OCI-LY7 (cell line): ENCODE measurements at places on chromosomes 16 and 17. TPM values are rescaled to one million over a fixed set of nuclear protein-coding genes. Genes with fewer than 3 reads are reported as not detected.
A peak's percentile ranks its signal among the peaks of the same experiment; 100 is the strongest.

DNA sequence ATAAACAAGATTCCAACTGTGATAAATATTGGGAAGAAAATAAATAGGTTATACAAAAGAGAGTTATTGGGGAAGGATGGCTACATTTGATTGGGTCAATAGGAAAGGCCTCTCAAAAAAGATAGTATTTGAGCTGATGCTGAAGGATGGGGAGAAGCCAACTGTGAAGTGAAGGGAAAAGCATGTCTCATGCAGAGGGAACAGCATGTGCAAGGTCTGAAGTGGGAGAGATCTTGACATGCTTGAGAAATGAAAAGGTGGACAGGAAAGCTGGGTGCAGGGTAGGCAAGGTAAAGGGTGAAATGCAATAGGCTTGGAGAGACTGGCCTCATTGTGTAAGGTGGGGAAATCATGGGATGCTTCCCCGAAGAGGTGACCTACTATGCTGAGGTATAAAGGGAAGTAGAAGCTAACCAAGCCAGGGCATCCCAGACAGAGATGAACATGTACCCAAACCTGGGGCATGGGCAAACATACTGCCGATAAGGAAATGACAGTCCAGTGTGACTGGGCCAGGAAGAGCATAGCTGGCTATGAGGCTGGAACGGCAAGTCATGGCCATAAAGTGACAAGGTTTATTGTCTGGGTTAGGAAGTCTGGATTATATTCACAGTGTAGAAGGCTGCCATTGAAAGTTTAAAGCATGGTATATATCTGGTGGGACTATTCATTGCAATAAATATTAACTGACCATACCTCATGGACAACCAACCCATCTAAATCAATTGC lies 91.2 kb downstream of the TOX3 start:
- no peak for DNase-seq

Gene LITAFD
- total RNA-seq, result not detected in 2 replicates

DNA sequence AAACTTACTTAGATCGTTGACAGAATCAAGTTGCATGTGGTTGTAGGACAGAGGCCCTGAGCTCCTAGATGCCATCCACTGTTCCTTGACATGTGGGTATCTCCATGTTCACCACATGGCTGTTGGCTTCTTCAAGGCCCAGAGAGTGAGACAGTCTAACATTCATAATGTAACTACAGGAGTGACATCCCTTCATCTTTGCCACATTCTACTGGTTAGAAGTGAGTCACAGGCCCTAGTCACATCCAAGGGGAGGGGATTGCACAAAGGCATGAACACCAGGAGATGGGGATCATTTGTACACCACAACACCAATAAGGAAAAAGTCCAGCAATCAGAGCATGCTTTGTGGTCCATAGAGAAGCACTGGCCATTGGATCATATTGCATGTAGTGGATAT lies 56.6 kb downstream of the WSCD1 start:
- DNase-seq, result no peak

- no peak for DNase-seq
These were observed 12.7 kb downstream of the TEX2 start for GRCh38 chr17:64250233-64250835.

DNA sequence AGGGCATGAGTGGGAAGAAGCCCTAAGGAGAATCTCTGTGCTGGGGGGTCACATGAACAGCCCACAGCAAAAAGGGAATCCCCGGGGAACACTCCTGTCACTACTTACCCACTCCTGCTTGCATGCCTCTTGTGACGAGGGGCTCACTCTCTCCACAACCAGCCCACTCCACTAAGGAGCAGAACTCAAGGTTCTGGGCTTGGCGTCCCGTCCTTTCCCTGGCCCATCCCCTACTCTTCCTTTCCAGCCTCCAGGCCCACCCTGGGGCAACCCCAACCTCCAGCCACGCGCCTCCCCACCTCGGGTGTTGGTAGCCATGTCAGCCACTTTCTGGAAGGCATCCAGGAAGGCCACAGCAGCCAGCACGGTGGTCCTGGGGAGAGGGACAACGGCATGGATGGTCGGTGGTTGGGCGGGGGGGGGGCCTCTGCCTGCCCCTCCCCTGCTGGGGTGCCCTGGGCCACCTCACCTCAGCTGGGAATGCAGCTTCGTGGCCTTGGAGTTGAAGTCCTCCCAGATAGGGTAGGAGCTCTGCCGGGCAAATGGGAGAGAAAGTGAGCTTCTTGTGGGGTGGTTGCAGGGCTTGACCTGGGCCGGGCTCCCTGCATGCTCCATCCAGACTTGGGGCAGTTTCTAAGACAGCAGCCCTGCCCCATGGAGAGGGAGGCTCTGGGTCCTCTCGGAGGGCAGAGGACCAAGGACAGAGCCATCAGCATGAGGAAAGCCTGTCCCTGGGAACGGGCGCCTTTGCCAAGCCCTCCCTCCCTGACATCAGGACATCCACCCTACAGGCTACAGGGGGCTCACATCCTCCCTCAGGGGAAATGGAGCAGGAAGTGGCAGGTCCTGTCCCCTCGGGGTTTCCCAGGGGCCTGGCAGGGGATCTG lies 5.1 kb downstream of the MTSS2 start:
- no peak for DNase-seq

- DNase-seq, result no peak
These were observed 2.5 kb downstream of the RSL1D1 start for GRCh38 chr16:11848842-11849241.

Gene KRTAP2-1
- total RNA-seq, result not detected in 2 replicates

- DNase-seq, result no peak
These were observed 63.1 kb upstream of the BCO1 start for GRCh38 chr16:81175325-81175891.

DNA sequence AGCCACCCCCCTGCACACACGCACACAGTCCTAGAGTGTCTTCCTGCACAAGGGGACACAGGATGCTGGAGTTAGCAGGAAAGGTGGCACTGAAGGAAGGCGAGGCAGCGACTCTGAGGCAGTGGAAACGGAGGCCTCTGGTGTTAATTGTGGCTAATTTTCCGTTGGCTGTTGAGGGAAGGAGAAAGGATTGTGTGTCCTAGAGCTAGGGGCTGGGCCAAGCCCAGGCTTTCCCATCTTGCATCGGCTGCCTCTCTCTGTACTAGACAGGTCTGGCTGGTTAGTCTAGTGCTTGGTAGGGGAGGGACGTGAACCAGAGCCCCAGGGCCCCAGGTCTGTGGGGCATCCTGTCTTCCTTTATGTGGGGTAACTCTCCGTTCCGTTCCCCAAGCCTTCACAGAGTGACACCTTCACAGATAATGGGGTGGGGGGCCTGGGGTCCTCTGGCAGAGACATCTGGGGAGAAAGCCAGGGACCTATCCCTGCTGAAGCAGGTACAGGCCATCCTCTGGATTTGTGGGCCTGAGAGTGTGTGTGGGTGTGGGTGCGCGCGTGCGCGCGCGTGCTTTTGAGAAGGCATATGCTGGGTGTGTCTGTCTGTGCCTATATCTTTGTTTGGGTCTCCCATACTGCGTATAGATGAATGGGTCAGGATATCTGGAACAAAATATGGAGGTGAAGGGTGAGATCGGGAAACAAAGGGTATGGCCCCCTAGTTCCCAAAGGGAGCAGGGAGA lies at the start of gene CHD3:
Gene CHD3 (plus strand): TSS at position 606 of the 737 bp plus-strand sequence. CDS start 212 bp downstream, outside the sequence.
- no peak for DNase-seq

GRCh38 chr17:78343187-78343542 lies 16.7 kb downstream of the SOCS3 start:
- DNase-seq, result no peak

Gene TBL3
- 44.3 and 49.9 TPM in 2 replicates for total RNA-seq

GRCh38 chr16:87108941-87109340 lies 208.3 kb downstream of the C16orf95 start:
- DNase-seq, result no peak

DNA sequence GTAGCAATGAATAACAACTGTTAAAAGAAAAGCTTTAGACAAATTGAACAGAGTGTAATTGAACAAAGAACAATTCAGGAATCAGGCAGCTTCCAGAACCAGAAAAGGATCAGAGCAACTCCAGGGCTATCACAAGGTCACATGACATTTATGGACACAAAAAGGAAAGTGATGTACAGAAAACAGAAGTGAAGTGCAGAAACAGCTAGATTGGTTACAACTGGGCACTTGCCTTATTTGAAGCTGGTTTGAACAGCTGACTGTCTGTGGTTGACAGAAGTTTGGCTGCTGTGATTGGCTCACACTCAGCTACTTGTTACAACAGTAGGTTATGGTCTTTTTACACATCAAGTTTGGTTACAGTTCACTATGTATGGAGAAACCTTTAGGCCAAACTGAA lies 14.8 kb downstream of the EFCAB5 start:
- DNase-seq, result no peak

Gene NPIPB2
- total RNA-seq, result 30.3 and 35.9 TPM in 2 replicates

GRCh38 chr17:67575325-67575724 lies 142.4 kb upstream of the NOL11 start:
- DNase-seq, result no peak

Gene MPV17L
- total RNA-seq, result 0.08 TPM in 1 of 2 replicates, not detected in the other

DNA sequence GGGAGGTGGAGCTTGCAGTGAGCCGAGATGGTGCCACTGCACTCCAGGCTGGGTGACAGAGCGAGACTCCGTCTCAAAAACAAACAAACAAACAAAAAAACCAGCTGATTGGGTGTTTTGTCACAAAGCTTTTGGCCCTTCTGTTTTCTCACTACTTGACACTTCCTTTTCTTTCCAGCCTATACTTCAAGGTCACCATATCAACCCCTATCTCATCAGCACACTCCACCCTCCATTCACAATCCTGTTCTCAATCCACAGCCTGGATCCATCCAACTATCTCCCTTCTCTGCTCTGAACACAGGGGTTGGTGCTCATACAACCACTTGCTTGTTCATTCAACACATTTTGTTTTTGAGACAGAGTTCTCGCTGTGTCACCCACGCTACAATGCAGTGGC lies 6.6 kb upstream of the MED11 start:
- no peak for DNase-seq

DNA sequence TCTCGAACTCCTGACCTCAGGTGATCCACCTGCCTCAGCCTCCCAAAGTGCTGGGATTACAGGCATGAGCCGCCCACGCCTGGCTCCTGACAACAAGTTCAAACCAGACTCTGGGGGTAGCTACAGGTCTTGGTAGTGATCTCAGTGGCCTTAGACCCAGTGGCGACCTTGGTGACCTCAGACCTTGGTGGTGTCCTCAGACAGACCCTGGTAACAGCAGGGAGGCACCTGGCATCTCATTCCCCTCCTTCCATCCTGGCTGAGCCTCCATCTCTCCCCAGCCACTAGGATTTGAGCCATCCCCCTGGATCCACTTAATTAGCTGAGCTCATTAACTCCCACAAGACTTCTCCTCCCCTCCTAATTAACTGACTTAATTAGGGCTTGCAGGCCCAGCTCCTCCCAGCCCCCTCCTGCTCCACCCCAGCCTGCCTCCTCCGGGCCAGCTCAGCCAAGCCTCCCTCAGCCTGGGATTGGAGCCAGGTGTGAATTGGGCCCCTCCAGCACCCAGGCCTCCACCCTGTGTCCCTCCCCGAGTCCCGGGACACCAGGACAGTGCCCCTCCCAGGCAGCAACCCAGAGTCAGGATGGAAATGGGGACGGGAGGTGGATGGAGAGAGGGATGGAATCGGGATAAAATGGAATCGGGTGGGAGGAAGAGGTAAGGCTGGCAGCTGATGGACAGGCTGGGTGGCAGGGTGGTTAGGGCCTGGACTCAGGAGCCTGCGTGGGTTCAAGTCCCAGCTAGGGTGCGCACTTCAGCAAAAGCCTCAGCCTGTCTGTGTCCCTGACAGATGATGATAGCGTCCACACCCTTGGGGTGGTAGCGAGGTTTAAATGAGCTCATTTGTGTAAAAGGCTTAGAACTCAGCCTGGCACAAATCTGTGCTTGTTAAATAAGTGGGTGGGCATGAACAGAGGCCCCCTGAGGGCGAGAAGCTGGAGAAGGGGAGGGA lies 11.2 kb upstream of the SBK1 start:
- DNase-seq, result peak; percentile 16

- DNase-seq, result peak; percentile 77
These were observed 259.0 kb downstream of the XYLT1 start for GRCh38 chr16:17211797-17212196.

DNA sequence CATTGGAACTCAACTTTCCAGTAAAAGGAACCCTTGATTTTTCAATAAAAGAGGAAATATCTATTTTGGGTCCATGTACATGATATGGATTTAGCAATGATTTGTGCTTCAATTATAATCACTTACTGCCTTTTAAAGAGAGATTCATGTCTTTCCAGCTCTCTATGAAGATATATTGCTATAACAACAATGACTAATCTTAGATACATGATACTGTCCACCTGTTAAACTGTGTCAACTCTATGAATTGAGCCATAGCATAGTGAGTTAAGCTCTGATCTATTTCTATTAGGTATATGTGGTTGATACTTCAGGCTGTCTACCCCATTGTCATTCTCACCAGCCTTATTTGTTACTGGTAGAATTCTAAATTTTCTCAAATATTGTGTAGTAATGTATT lies 15.0 kb upstream of the MPHOSPH6 start:
- DNase-seq, result no peak

Gene RPH3AL
- total RNA-seq, result 2.0 and 2.2 TPM in 2 replicates

DNA sequence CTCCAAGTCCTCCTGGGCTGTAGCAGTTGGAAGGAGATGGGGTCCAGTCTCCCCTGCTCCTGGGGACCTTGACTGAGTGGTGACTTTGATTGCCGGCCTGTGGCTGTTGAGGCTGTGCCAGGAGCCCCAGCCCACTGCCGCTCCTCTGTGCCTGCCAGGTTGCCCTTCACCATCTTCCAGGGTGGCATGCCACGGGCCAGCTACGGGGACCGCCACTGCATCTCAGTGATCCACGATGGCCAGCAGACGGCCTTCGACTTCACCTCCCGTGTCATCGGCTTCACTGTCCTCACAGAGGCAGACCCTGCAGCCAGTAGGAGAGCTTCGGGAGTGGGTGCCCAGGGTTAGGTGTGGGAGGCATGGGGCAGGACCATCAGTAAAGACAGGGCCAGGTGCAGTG lies 23.4 kb upstream of the MYO15B start:
- no peak for DNase-seq

- DNase-seq, result no peak
These were observed 8.5 kb upstream of the TMEM92 start for GRCh38 chr17:50265690-50266315.

DNA sequence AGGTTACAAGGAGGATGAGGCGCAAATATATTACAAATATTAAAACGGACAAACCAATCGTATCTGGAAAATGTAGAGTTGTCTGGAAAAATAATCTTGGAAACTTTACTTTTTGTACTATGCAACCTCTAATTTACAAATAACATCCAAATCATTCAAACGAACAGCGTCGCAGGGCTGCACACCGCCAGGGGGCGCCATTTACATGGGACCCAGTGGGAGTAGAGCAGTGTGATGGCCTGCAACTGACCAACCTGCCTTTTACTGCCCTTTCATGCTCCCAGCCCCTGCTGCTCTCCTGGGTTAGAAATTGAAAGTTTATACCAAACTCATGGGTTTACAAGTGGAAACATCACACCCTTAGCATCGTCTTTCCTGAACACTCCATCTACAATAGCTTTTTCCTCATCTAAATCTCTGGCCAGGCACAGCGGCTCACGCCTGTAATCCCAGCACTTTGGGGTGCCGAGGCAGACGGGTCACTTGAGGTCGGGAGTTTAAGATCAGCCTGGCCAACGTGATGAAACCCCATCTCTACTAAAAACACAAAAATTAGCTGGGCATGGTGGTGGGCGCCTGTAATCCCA lies 10.0 kb downstream of the PITPNC1 start:
- DNase-seq, result peak; percentile 56
